ENCODE measurements at places on chromosomes 12 and 14.

- no peak for DNase-seq
These were observed 1091.8 kb upstream of the ATXN7L3B start for GRCh38 chr12:73445658-73446324.

- DNase-seq = no peak
These were observed 59.3 kb downstream of the IFNG start for GRCh38 chr12:68100241-68100640.

DNA sequence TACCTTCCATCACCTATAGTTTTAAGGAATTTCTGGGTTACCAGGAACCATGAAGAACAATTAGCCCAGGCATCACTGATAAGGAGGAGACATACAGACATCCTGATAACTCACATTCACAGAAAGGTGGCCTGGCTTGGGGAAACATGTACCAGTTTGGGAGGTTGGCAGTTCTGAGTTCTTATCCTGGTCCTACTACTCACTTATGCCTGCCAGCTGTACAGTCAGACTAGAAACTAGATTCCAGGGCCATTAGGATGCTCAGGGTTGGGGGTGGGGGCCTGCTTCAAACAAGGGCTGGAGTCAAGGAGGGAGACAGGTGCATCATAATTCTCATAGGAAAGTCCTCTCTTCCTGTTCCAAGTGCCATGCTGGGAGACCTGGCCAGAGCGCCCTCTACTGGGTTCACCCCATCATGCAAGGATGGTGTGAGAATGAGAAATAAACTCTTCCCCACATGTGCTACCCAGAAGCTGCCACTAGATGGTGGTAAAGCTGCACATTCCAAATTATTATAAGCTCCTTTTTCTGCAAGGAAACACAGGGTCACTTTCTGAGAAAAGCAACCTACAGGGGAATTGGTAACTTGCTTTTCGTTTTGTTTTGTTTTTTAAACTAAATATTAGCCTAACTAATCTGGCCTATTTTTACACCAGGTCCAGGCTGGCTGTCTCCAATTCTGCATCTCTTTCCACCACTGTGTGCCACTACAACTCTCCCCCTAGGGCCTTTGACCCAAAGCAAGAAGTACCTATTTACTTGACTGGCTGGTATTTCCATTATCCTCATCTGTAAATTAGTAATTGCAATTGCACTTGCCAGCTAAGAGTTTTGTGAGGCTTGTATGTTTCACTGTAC, 14.5 kb downstream of the OAS2 start:
- no peak for DNase-seq

- DNase-seq = no peak
These were observed 51.7 kb upstream of the RTL1 start for GRCh38 chr14:100955201-100955600.

GRCh38 chr14:24179961-24180796, 8.3 kb downstream of the REC8 start:
- DNase-seq = no peak

- no peak for DNase-seq
These were observed 302.8 kb downstream of the FSCB start for GRCh38 chr14:44204061-44204835.

GRCh38 chr14:106549064-106549463, 1022.7 kb downstream of the TMEM121 start:
- no peak for DNase-seq

- no peak for DNase-seq
These were observed 22.1 kb downstream of the RAB35 start for GRCh38 chr12:120094485-120094884.
